Caudate nucleus (tissue), 63 donors: ENCODE measurements at places on chromosomes 13 and 19.

DNA sequence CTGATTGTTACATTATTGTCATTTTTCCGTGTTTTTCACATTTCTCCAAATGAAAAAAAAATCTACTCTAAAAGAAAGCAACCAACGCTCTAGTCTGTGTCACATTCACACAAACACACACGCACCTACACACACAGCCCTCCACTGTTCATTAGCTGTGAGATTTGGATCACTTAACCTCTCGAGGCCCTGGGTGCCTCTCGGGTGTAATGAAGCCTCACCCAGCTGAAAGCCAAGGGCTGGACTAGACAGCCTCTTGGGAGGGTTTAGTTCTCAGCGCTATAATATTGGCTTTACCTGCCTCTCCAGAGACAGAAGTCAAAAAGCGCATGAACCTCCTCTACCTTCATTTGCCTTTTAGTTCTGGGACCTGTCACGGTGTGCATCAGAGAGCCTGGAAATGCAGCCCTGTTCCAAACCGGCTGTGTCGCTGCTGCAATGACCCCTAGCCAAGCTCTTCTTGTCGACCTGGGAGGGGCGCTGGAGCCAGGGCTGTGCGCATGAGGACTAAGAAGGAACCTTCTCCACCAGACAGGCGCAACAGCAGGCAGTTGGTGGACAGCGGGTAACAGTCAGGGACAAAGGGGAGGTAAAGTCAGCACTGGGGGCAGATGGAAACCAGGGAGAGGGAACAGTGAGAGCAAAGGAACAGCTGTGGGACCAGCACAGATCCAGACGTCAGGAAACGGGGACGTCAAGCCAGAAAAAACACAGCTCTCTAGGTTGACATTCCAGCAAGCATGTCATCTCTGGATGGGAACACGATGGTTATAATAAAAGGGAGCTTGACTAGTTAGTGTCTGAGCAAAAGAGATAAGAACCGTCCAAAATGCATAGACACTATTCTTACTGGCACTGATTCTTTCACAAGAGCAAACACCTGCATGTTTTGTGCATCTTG lies 375.9 kb downstream of the EFNB2 start:
- no peak for DNase-seq

GRCh38 chr19:38263689-38264485 lies 486 bp upstream of the SPINT2 start:
- no peak for DNase-seq

DNA sequence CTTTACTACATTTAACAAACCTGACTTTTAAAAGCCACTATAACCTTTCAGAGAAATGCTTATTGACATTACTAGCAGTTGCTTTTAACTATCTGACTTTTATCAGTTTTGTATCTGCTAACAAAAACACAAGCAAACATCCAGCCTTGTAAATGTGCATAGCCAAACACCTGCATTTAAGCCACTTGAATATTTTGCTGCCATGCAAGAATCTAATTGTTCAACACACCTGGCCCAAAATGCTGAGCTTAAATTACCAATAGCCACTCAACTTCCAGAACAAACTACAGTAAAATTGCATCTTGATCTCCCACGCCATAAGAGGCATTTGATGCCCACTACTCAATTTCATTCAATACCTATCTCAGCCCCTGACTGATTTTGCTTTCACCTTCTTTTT lies 9.3 kb downstream of the ZIC5 start:
- no peak for DNase-seq

GRCh38 chr13:39655041-39655568 lies 357 bp upstream of the COG6 start:
- no peak for DNase-seq

GRCh38 chr13:27535546-27535945 lies 84.8 kb downstream of the LNX2 start:
- no peak for DNase-seq

DNA sequence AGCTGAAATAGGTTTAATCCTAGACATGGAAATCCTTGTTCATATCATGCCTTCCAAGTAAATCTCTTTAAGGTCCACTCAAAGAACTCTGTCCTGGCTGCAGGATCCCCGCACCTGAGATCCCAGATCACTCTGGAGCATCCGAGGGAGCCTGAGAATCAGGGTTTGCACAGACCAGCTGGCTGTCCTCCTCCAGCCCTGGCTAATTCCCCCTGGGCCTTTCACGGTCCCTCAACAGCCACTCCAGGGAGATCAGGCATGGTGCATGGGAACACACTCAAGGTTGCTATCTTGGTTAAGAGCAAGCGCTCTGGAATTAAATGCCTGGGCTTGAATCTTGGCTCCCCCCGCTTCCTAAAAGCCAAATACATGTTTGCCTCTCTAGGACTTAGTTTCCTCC lies 130.8 kb downstream of the IRS2 start:
- DNase-seq, result no peak

- peak; percentile 32 for DNase-seq
These were observed 96.2 kb downstream of the CYSLTR2 start for GRCh38 chr13:48749699-48750473.
